Gastrocnemius medialis (tissue), 4 donors: ENCODE measurements at places on chromosomes 16 and 17.

DNA sequence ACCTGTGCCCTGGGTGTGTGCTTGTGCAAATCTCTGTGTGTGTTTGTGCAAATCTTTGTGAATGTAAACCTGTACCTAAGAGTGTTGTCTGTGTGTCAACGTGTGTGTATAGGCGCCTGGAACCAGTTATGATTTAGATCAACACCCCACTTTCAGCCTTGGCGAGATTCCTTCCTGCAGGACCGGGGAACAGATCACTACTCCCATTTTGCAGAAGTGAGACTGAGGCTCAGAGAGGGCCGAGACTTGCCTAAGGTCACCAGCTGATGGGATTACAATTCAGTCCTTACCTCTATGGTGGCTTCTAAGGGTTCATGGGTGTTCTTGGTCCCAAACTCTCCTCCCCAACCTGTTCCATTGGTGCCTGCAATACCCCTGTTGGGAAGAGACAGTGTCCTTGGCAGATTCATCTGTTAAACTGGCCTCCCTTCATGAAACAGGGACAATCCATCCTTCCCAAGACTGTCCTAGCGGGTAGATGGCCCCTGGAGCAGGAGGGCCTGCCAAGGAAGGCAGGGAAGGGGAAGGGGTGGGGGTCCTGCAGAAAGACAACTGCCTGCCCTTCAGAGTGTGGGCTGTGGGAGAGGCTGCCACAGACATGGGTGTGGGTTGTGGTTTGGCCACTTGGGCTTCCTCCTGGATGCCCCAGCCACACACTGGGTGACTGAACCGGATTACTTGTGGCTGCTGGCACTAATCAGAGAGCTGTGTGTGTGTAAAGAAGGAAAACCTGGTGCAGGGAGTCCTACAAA, 6.9 kb upstream of the MAPK7 start:
- DNase-seq = no peak

- no peak for DNase-seq
Observed at GRCh38 chr16:83579027-83579426, 228.8 kb upstream of the HSBP1 start.

DNA sequence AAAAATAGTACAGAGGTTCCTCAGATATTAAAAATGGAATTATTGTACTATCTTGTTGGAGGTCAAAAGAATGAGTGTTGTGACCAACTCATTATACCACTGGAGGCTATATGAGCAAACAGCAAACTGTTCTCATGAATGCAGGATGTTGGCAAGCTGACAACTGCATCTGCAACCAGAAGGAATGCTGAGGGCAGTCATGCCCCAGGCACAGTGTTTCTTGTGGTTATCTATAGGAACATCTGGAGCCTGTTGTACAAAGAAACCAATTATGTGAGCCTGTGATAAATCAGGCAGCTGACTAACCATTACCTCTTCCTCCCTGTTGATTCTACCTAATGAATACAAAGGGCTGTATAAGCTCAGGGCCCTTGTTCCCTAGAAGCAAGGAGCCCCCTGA, 2057.1 kb downstream of the TP53TG3F start:
- DNase-seq = no peak

- no peak for DNase-seq
Observed at GRCh38 chr17:70157151-70157550, 12.2 kb upstream of the KCNJ2 start.

DNA sequence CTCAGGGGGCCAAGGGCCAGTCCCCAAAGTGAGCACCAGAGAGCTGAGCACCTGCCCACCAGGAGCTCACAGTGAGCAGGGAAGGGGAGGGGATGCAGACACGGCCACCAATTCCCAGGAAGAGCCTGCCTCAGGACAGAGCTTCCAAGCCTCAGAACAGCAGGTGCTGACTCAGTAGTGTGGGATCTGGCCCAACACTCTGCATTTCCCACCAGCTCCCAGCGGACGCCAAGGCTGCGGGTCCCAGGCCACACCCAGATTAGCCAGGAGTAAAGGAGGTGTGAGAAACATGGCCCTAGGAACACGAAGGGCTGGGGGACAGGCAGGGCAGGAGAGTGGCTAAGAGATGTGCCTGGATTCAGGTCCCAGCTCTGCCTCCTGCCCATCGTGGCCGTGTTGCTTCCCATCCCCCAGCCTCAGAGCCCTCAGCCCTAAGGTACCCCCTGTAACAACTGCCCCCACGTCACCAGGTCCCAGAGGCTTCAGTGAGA, 28.4 kb upstream of the EIF1 start:
- no peak for DNase-seq

DNA sequence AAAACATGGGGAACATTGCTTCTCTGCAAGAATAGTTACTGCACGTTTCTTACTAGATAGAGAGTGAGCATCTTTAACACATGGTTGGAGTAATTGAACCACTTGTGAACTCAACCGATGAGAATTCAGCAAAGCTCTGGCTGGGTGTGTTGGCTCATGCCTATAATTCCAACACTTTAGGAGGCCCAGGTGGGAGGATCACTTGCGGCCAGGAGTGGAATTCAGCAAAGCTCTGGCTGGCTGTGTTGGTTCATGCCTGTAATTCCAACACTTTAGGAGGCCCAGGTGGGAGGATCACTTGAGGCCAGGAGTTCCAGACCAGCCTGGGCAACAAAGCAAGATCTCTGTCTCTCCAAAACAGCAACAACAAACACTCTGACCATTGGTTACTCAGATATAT, 865.9 kb downstream of the KCNJ2 start:
- DNase-seq = no peak

DNA sequence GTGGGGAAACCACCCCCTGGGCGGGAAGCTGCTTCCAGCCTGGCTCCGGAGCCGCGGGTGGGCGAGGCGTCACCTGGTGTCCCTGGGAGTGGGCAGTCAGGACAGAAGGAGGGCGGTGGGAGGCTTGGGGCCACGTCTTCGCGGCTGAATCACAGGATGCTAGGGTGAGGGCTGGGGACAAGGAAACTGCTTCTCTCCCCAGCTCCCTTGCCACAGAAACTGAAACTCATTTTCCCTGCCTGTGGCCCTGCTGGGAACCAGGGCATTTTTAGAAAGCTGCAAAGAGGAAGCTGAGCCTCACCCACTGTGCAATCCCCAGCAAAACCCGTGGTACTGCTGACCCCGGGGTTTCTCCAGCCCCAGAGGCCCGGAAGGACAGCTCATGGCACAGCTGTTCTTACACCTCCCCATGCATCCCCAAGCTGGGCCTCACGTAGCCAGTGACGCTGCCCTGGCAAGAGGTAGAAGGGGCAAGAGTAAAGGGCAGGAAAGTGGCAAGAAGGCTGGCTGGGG, 8.2 kb downstream of the RHBDF2 start:
- DNase-seq = peak; percentile 43

- no peak for DNase-seq
Observed at GRCh38 chr17:14268264-14268663, 31.6 kb upstream of the CDRT15 start.

GRCh38 chr16:81551151-81551808, 106.7 kb downstream of the CMIP start:
- DNase-seq = no peak

DNA sequence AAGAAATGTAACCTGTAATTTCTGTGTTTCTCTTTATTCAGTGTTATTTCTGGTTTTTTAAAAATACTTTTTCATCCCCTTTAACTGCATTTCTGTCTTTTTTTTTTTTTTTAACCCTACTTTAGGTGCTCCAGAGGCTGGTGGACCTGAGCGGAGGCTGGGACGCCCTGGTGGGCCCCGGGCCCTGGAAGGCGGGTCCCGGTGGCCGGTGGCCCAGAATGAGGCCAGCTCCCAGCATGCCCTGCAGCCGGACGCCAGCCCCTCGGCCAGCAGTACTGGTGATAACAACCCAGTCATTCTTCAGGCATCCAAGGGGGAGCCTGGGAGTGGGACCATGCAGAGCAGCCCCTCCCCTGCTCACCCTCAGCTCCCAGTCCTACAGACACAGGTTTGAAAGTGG, 1.5 kb downstream of the SRCAP start:
- DNase-seq = no peak

DNA sequence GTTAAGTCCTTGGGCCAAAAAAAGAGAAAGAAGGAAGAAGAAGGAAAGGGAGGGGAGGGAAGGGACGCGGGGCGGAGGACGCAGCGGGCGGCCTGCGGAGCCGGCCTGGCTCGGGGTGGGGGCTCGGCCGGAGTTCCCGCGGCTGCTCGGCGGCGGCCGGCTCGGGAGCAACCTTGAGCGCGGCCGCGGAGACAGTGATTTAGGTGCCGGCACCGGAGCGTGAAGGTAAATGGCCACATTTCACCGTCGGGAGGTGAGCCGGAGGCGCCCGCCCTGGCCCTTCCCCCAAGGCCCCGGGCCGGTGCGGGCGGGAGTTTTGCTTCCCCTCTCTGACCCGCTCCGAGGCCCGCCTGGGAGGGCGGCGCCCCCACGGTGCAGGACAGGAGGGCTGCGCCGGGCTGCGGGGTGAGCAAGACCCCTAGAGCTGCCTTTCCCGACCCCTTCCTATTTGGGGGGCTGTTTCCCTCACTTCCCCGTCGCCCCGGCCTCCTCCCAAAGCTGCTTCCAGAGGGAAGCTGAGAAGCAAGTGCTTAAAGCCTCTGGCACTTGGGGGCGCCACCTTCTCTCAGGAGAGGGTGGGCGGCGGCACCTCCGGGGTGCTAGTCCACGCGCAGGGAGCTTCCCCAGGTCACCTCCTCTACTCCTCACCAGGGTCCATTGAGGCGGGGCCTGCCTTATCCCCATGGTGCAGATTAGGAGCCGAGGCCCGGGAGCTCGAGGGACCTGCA, 56.5 kb downstream of the MRM1 start:
- DNase-seq = no peak

GRCh38 chr17:81429821-81430551, 34.7 kb downstream of the BAHCC1 start:
- DNase-seq = no peak

DNA sequence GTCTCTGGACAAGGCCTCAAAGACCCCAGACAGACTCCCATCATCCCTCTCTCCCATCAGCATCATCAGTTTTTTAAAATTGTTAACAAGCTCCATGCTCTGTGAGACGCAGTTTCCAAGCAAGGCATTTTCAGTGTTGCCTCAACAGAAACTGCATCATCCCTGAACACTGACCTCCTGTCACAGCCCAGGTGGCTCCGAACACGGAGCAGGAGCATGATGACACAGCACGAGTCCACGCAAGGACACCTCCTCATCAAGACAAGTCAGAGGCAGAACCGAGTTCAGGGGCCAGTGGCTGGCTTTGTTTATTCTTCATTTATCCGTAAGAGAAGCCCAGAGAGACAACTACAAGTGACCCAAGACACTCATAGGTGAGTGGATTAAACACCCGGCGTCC, 91.4 kb downstream of the ANKRD11 start:
- no peak for DNase-seq

DNA sequence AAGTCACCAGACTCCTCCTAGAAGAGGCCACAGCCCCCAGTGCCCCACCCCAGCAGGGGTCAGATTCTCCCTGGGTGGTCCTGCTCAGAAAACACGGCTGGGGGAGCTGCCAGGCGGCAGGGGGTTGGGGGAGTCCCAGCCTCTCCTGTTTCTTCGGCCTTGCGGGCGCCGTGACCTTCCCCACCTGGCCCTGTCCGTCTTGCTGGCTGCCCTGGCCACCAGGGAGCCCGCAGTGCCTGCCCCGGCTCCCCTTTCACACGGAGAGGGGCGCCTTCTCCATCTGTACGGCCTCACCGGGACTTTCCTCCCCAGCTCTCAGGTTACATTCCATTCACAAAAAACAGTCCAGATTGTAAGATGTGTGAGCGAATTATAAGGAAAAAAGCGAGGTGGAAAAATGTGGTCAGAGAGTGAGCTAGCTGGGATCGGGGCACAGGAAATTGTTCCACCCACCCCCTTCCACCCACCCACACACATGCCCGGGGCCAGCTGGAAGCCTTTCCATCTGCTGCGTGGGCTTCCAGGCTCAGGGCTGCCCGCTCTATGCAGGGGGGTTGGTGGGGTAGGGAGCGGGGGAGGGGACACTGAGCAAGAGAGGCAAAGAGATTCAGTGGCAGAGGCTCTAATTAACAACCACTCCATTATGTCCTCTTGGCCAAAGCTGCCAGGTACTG, 14.6 kb upstream of the CIBAR2 start:
- DNase-seq = peak; percentile 78

- no peak for DNase-seq
Observed at GRCh38 chr16:54447576-54448440, 161.2 kb upstream of the IRX3 start.

DNA sequence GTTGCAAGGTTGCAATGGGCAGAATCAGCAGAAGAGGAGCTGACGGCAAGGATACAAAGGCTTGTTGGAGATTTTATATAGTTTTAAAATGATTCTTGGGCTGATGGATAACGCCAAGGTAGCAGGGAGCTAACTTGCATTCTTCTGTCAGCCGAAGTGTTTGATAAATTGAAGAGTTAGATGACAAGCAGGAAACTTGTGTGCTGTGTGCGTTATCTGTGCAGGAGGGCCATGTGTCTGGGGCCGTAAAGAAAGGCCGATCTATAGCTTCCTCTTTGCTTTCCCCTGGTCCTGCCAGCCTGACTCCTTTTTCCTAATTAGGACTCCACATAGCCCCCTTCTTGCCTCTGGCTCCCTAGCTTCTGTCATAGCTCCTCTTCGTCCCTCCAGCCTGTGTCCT, 6.7 kb upstream of the WWOX start:
- DNase-seq = no peak

DNA sequence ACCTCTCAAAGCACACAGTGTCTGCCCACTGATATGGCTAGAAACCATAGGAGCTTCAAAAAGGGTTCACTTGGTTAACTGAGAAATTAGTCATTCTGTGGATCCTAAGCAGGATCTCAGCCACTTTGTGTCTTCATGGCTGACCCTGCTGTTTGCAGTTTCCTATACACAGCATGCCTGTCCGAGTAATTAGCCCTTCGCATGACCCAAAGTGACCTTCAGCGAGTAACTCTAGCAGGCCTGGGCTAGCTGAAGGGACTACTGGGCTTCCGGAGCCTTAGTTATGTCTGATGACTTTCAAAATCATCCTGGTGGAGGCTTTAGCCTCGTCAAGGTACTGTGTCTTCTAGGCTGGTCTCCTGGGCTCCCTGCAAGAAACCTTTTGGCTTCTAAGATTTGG, 28.9 kb upstream of the FBXW10B start:
- DNase-seq = no peak

- DNase-seq = no peak
Observed at GRCh38 chr17:13525876-13526275, 75.9 kb downstream of the HS3ST3A1 start.

GRCh38 chr17:71187145-71187878, 933.5 kb upstream of the SOX9 start:
- DNase-seq = no peak

- DNase-seq = no peak
Observed at GRCh38 chr16:77191259-77191969, 424 bp downstream of the MON1B start.
